Hypothalamus (tissue), 51 donors: ENCODE measurements at places on chromosomes 5 and 9.

DNA sequence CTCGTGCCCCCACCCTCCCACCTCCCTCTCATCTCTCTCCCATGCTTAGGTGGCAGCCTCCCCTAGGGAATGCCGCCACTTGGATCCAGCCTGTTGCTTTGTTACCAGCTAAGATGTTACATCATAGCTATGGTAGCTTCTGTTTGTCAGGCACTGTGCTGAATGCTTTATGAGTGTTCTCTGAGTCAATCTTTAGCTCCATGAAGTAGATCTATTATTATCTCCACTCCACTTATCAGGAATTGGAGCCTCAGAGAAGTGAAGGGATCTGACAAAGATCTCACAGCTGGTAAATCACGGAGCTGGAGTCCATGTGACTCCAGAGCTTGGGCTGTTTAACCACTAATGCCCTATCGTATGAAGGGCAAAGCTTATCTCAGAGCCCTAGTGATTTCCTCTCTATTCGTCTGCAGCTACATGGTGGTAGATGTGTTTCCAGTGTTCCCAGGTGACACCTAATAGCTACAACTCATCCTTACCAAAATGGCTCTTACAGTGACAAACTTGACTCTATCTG, 54.1 kb downstream of the GARNL3 start:
- DNase-seq, result no peak

GRCh38 chr5:95720094-95720786, 10.9 kb upstream of the RHOBTB3 start:
- DNase-seq, result no peak

DNA sequence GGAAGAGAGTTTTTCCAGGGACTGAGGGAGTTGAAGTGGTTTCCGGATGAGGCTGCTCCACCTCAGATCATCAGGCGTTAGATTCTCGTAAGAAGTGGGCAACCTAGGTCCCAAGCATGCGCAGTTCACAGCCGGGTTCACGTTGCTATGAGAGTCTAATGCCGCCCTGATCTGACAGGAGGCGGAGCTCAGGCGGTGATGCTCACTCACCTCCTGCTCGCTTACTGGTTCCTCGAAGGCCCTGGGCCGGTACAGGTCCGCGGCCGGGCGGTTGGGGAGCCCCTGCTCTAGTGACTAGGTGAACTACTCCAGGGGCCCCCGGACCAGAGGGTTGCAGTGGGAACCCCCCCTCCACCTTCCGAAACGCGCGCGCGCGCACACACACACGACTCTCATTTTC, 997 bp upstream of the RNF130 start:
- no peak for DNase-seq

DNA sequence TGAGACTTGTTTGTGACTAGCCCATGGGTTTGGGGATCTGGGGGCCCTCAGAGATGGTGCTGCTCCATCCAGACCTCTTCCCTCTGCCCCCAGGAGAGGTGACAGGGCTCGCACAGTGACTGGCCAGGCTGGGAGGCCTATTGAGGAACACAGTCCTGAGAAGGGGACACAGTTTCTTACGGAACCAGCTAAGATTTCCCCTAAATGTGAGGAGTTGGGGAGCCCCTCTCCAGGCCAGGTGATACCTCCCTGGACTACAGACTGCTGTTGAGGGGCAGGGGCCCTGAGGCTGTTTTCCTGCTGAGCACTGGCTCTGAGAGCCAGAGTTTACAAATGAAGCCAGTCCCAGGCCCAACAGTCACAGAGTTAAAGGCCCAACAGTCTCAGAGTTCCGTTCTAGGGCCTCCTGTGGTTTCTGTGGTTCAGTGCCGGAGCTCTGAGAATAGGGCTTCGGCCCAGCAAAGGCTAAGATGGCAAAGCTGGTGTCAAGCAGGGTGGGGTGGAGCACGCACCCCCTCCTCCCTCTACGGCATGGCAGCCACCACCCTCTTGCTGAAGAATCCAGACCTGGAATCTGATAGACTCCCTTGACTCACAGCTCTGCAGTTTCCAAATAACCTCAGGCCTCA, 1.1 kb upstream of the SEMA4D start:
- DNase-seq, result no peak

GRCh38 chr9:4138180-4138579, 161.7 kb downstream of the GLIS3 start:
- no peak for DNase-seq

DNA sequence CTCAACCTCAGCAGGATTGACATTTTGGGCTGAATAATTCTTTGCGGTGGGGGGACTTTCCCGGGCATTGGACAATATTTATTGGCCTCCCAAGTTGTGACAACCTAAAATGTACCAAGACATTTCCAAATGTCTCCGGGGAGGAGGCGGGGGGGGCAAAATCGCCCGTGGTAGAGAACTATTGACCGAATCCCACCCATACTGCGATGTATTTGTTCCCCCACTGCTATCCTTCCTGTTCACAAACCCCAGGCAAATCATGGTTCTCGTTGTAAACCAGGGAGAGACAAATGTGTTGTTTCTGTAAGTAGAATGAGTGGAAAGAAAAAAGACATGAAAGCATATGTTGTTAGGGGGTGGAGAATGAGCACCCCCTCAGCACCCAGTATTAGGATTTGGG, 141.9 kb downstream of the PSAT1 start:
- no peak for DNase-seq
